ENCODE measurements at places on chromosomes 7 and 10.

DNA sequence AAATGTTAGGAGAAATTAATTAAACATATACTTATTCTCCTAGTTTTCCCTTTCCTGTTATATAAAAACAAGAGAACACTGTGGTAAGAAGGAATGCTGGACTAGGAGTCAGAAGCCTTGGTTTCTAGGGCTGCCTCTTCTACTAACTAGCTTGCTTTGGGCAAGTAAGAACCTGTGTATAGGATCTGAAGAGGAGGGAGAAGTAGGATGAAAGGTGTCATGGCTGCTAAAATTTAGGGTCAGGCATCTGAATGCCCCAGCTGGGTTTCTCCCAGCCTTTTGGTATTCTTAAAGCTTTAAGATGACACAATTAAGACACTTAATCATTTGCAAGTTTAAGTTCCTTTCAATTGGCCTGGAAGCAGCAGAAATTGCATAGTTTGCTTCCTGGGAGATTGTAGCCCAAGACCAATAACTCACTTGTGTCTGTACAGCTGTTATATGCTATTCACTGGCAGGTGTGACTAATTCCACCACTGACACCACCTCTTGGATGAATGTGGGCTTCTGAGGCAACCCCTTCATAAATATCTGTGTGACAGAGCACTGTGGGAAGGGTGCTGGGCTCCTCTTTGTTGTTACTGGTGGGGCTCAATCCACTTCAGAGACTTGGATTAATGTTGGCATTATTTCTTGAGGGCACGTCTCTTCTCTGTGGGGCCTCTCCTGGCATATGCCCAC, 137.2 kb downstream of the LRMDA start:
- no peak for DNase-seq

DNA sequence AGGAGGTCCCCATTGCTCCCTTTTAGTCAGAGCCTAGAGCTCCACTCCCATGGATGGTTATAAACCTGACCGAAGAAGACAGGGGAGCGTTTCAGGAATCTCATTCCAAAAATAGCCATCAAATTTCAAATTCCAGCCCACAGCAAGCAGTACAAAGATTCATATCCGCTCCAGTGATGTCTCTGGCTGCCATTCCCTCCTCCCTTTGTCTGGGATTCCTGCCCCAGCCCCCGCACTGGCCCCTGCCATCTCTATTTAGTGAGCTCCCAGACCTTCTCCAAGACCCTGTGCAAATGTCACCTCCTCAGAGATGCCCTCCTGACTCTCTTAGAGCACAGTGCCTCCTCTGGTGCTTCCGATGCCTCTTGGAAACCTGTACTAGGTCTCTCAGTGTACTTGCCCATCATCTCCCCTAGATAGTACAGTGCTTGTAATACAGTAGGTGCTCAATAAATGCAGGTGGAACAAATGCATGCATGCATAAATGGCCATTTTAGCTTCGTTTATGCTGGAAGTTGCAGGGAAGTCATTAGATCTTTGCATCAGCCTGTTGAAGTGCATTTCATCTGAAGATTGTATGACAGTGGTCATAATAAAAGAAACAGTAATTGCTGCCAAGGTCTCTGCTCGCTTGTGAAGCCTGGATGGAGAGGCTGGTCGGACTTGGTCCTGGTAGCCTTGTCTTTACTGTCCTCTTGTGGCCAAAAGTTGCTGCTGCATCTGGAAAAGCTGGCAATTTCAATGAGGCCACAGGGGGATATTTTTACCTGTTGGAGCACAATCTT, 32.0 kb upstream of the HABP2 start:
- peak; percentile 78 for DNase-seq

- no peak for DNase-seq
These were observed 97.3 kb upstream of the MPP7 start for GRCh38 chr10:28400176-28400575.

DNA sequence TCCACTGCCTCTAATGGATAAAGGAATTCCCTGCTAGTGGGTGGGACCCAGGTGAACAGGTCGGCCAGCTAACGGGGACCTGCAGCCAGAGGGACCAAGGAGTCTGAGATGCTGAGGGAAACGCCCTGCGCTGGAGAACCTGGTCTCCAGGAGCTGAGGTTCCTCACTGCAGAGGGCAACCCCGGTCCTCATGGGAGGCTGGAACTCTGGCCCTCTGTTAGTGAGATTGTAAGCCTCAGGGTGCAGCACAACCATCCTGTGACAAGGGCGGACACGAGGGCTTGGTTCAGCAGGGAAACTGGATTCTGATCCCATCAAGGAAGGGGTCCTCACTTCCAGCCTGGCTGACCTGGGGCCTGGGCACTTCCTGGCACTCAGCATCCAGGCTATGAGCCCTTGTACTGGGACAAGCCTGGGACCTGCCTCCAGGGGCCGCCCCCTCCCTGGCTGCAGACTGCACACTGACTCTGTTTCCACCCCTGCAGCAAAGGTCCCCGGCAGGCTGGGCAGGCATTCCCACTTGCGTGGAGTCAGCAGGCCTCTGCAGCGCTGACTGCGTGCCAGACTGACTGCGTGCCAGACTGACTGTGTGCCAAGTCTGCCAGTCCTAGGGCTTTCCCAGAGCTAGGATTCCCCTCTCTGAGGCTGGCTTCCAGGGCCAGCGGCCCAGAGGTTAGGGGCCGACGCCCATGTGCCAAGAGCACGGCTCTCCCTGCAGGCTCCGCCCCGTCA, 143.2 kb downstream of the MAPK8 start:
- no peak for DNase-seq

DNA sequence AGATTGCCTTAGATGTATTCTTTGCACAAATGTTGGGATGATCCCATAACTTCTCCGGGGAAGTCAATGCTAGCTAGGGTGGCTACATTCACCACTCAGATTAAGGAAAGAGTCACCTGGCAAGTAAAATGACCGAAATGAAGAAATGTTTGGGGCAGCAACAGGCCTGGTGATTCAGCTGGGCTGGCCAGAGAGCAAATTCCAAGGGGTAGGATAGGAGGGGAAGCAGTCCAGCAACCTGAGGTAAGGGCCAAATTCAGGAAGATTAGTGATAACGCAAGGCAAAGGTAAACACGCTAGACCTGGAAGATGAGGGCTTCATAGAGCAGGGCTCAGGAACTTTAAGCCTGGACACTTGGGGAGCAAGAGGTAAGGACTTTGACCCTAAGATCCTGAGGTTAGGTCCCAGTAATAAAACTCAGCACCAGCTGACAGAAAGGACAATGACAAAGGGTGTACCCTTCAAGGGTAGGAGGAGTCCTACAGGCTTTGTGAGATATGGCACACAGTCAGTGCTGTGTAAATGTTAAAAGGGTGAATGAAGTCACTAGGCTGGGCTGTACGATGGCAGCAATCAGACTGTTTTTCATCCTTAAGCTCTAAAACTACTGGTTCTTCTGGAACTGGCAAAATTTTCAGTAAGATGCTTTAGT, 22.7 kb upstream of the SMNDC1 start:
- DNase-seq, result peak; percentile 38

- no peak for DNase-seq
These were observed 202.7 kb downstream of the DIP2C start for GRCh38 chr10:486666-487322.

DNA sequence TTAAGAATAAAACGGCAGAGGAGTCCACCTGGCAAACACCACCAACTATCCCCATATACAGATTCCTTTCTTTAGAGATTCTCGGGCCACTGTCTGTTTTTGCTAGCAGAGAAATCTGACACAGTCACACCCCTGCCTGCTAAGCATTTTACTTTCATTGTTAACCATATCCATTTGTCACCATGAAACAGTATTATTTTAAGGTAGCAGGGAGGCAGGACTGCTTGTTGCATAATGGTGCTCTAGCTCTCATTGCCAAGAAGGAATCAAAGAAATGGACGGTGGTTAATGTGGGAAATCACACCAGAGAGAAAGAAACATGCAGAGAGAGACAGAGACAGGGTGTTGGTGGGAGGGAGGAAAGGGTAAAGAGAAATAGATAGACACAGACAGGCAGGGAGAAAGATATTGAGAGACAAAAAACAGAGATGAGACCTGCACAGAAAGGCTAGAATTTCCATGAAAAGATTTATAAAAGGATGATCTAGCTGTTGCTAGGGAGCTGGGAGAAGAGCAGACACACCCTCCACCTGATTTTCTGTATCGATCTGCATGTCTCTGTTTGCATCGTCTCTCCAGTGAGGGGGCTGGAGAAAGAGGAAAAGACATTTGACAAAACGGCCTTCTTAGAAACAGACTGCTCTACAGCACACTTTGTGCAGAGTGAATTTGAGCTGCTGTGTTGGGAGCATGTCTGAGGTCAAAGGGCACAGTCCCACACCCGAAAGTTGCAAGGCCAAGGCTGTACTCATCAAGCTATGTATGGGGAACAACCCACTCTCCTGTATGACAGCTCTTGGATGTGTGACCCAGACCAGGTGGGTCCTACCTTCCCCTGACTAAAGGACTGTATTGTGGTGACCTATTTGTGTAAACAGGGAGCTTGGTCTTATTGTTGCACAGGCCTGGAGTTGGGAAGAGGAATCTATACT, 303.1 kb downstream of the FZD1 start:
- no peak for DNase-seq

GRCh38 chr7:132837529-132837928, 244.4 kb downstream of the CHCHD3 start:
- DNase-seq, result peak; percentile 39

DNA sequence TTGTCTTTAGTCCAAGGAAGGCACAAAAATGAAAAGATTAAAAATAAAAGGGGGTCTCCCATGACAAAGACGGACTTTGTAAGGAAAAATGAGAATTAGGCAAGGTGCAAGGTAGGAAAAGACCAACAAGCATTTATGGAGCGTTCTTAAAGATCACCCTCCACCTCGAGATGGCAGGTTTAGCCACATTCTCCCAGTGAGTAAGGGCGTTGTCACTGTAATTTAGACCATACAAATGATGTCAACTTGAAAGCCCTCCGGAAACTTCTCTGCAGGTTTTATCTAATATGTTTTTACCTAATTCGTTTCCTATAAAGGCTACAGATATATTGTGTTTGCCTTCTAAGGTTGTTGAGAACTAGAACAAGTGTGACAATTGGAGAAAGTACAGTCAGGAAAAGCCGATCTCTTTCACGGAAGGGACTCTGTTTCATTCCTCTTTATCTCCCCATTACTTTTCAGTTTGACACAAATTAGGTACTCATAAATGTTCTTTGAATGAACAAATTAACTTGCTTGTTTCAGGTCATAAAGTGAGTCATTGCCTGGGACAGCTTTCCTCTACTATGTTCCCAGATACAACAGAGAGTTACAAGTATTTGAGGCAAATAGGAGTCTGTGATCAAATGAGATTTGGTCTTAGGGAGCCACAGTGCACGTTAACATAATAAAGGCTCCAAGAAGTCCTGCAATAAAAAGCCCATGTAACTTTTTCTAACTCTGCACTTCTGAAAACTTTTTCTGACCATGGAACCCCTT, 102.6 kb upstream of the HABP2 start:
- no peak for DNase-seq

DNA sequence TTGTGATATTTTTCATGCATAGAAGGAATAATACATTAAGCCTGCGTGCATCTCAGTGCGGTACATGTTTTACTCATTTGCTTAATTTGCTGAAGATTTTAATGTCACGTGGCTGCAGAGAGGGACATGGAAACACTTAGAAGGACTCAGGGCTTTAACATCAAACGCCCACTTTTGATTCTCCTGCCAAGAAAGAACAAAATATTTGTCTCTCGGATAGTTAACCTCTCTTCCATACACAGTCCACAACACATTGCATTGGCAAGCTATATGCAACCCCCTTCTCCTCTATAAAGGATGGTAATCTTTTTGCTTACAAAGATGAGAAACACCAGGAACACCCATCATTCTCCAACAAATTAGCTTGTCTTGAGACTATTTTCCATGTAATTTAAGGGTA, 148.0 kb upstream of the NRP1 start:
- DNase-seq, result no peak

DNA sequence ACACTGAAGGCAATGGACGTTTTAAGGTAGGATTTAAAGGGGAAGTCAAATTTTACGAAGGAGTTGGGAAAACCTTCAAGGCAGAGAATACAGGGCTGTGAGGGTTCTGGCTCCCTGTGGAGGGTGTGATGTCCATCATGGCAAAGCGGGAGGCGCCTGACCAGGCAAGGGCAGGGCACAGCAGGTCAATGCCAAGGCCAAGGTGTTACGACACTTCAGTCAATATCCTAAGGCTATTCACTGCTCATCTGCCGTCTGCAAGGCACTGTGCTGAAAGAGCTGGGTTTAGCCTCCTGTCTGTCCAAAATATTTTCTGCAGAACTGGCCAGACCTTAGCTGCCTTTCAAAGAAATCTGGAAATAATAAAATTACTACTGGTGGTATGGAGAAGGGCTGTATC, 297.9 kb upstream of the MGMT start:
- no peak for DNase-seq

DNA sequence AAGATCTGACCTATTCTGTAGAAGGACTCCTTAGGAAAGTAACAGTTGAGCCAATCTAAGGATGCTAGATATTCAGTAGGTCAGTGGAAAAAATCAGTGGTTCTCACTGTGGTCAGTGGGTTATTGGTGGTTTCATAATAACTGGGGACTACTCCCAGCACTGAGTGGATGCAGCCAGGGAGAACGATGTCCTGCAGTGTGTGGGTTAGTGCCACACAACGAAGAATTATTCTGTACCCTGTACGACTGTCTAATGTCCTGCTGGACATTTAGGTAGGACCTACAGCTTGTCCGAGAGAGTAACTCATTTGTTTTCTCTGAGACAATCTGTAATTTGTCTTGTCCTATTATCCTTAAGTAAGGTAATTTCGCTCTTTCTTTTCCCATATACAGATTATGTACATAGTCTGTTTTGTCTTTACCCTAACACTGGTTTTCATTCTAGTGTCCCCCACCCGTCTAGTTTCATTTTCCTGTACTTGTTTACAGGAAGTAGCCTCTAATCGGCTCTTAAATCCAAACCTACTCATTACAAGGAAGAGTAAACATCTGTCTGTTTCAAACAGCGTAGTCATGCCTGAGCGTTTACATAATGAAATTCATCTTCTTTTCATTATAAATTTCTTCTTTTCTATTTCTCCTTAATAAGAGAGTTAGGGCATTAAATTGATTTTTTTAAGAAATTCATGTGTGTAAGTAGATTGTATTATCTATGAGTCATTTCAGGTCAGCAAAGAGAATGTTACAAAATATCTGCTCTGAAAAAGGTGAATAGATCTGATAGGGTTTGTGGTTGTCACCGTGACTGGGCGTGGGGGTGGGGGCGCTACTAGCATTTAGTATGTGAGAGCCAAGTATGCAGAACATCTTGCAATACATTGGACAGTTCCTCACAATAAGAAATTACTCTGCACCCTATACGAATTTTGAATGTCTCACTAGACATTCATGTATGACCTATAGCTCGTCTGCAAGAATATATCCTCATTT, 8.3 kb upstream of the ZC3HAV1L start:
- DNase-seq, result peak; percentile 43

DNA sequence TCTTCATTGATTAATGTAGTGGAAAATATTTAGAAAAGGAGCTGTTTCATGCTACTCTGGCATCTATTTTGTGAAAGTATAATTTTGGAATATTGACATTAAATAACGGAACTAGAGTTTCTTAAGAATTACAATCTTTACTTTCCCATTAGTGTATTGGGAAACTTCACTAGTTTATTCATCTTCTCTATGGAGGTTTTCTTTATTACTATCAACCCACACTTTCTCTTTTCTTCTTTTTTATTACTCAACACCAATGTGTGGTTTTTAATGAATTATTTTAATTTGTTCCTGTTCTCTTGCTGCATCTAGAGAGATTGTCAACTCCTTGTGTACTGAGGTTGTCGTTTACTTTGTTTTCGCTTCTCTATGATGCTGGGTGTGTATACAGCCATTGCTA, 20.4 kb upstream of the ITGB8 start:
- peak; percentile 49 for DNase-seq

- DNase-seq, result no peak
These were observed 12.8 kb upstream of the CXCL12 start for GRCh38 chr10:44397476-44398225.

GRCh38 chr10:28806951-28807759, 129.8 kb downstream of the BAMBI start:
- DNase-seq, result no peak
